ENCODE measurements at places on chromosomes 13 and 19. TPM values are rescaled to one million over a fixed set of nuclear protein-coding genes. Genes with fewer than 3 reads are reported as not detected.

DNA sequence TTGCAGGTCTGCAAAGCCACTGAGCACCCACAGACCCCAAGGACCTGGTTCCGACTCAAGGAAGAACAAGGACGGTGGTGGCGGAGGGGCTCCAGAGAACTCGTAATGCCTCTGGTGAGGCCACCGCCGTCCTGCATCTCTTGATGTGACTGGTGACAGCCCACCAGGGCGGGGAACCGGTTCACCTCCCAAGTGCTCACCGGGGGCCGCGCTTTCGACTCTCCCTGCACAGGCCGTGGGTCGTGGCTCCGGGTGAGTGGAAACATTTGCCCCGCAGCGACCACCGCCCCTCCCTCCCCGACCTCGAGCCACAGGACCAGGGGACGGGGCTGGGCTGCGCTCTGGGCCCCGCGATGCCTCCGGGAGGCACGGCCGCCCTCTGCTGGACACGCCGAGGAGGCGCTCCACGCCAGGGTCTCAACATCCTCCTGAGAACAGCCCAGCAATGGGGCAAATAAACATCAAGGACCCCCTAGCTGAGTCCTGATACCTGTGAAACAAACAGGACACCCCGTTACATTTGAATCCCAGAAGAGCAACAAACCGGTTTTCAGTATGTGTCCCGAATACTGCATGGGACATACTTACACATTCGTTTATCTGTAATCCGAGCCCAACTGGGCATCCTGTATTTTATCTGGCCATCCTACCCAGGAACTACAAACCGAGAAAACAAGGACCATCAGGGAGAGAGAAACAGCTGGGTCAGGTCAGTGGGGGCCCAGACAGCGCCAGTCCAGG lies 3.9 kb upstream of the PLPP2 start:
- H3K27ac ChIP-seq = no peak overlapping the region
- H3K4me3 ChIP-seq = no peak overlapping the region
- H3K4me1 ChIP-seq = peaks cover 6% of the 10 kb centered on the region
- peaks cover 12% of the 10 kb centered on the region for H3K27me3 ChIP-seq
- no peak for DNase-seq

GRCh38 chr19:9735986-9736385 lies 32.6 kb downstream of the ZNF846 start:
- no peak for DNase-seq
- no peaks in the 10 kb centered on the region for H3K4me1 ChIP-seq
- no peak overlapping the region for H3K27ac ChIP-seq
- H3K36me3 ChIP-seq = no peaks in the 10 kb centered on the region
- no peak overlapping the region for H3K4me3 ChIP-seq

DNA sequence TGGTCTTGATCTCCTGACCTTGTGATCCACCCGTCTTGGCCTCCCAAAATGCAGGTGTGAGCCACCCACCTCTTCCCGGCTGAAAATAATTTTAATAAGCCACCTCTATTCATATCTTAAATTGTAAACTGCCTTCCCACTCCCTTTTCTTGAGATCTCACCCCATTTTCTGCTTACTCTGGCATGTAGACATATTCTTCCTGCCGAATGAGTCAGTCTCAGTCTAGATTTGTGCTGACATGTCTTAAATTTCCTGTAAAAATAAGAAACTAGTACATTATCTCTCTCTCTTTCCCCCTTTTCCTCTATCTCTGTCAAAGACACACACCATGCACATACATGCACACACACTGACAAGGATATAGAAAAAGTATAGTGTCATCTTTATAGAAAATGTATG lies 60.9 kb downstream of the THSD1 start:
- H3K27ac ChIP-seq = no peak overlapping the region
- H3K4me3 ChIP-seq = no peak overlapping the region
- DNase-seq = no peak
- no peaks in the 10 kb centered on the region for H3K27me3 ChIP-seq

DNA sequence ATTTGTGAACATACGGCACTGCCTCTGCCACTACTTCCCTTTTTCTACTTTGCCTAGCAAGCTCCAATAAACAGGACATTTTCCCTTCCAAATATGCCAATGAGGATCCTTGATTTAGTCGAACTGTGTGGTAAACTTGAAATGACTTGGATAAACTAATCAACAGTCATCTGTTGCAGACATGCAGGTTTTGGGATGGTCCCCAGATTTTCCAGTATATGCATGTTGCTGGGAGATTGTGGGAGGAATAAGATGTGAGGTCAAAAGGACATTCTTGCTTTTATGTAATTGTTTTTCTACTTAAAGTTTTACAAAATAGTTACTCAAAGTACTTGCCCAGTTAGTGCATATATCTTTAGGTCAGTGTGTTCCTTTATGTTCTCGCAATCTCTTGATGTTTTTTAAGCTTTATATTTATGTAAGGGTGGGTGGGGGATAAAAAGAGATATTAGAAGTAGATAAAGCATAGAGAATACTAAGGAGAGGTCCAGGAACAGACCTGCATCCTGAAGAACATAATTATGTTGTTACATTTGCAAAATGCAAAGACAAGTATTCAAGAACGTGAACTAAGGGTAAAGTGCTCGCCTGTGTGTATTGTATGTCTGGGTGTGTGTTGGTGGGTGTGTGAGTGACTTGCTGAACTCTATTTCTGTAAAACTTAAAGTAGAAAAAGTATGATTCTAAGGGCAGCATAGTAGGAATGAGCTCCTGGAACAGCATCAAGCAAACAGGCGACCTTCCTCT lies 88.4 kb upstream of the OXGR1 start:
- no peaks in the 10 kb centered on the region for H3K36me3 ChIP-seq
- H3K4me1 ChIP-seq = no peaks in the 10 kb centered on the region
- H3K4me3 ChIP-seq = no peak overlapping the region
- no peak overlapping the region for H3K27ac ChIP-seq
- no peaks in the 10 kb centered on the region for H3K27me3 ChIP-seq
- DNase-seq = no peak

- H3K36me3 ChIP-seq = no peaks in the 10 kb centered on the region
- no peak overlapping the region for H3K27ac ChIP-seq
- no peaks in the 10 kb centered on the region for H3K27me3 ChIP-seq
- no peak for DNase-seq
These were observed 3.3 kb downstream of the GPR18 start for GRCh38 chr13:99254830-99255229.

ZNF177 gene
- 1.8 TPM for total RNA-seq

SPACA4 gene
- not detected for total RNA-seq
